Endodermal cell (in vitro differentiated cells): ENCODE measurements at places on chromosomes 3 and 15. TPM values are rescaled to one million over a fixed set of nuclear protein-coding genes. Genes with fewer than 3 reads are reported as not detected.

Gene SERPINI2
- 0.45 TPM in 1 of 2 replicates, not detected in the other for total RNA-seq

Gene PARL
- 77.3 and 78.7 TPM in 2 replicates for total RNA-seq

Gene BCL2A1
- not detected in 2 replicates for total RNA-seq

Gene A4GNT
- not detected in 2 replicates for total RNA-seq

- no peaks in the 10 kb centered on the region for H3K27me3 ChIP-seq
- H3K4me1 ChIP-seq: no peaks in the 10 kb centered on the region
- H3K27ac ChIP-seq: no peak overlapping the region
- no peak overlapping the region for H3K4me3 ChIP-seq
- DNase-seq: no peak
Observed at GRCh38 chr3:102182162-102182561, 252.7 kb upstream of the ZPLD1 start.

DNA sequence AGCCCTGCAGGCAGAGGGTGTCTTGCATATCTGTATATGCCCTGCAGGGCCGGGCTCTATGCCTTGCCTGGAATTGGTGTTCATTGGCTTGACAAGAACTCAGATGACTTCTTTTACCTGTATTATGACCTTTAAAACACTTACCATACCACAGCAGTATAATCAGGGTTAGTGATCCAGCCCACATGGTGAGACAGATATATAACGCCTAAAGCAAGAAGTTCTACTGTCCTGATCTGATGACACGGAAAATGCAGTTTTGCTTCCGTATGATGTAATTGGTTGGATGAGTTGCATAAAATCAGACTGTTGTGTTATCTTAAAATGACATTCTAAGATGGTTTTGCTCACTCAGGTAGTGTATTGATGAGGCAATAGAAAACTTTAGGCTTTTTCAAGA, 9.4 kb downstream of the CCDC174 start:
- peaks cover 12% of the 10 kb centered on the region for H3K4me1 ChIP-seq
- no peak overlapping the region for H3K4me3 ChIP-seq
- DNase-seq: no peak
- H3K36me3 ChIP-seq: peaks cover 88% of the 10 kb centered on the region
